Stomach (tissue), 19 donors: ENCODE measurements at places on chromosomes 5 and 9. TPM values are rescaled to one million over a fixed set of nuclear protein-coding genes. Genes with fewer than 3 reads are reported as not detected.

Gene SHLD3
- not detected for total RNA-seq

Gene LAMC3
- total RNA-seq = not detected

GRCh38 chr5:62310426-62311143 is 4.6 kb downstream of the KIF2A start:
- no peak for DNase-seq

GRCh38 chr9:134475011-134475790 is 148.9 kb downstream of the RXRA start:
- peak; percentile 92 for DNase-seq

- no peak for DNase-seq
Measured at GRCh38 chr5:159451197-159452052, 121.1 kb upstream of the IL12B start.

GRCh38 chr9:133836001-133836758 is 98.0 kb upstream of the SARDH start:
- DNase-seq = no peak

GRCh38 chr9:37915911-37916470 is 12.1 kb upstream of the SLC25A51 start:
- DNase-seq = no peak
